ENCODE measurements at places on chromosomes 12 and 14. TPM values are rescaled to one million over a fixed set of nuclear protein-coding genes. Genes with fewer than 3 reads are reported as not detected.

MYO1A gene
- total RNA-seq, result 0.07 TPM

DNA sequence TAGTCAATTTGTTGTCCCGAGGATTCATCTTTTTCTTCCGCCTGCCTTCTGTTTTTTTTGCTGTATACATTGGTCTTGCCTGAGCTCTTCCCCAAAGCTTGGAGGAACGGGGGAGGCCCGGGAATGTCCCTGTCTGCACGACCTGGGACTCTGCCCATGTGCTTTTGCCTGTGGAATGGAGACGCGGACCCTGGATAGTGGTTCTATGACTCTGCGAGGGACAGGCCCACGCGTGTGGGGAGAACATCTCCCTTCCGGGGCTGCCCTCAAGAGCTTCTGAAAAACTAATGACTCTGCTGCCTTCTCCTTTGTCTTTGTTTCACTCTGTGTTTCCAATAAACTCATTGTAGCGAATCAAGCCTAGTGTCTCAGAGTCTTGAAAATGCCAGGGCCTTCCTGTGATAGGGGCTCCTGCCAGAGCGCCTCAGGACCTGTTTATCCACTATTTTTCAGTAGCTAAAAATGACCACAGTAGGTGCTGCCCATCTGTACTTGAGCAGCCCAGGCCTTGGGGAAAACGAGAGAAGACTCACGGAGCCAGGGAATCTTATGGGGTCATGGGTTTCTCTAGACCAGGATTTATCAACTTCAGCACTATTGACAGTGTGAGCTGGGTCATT lies 12.3 kb downstream of the KRT83 start:
- DNase-seq, result no peak

PPFIA2 gene
- total RNA-seq, result 0.80 TPM

GRCh38 chr12:48061938-48062719 lies 43.8 kb downstream of the SENP1 start:
- no peak for DNase-seq

ARF6 gene
- 121 TPM for total RNA-seq

STAC3 gene
- total RNA-seq, result not detected

MUCL1 gene
- total RNA-seq, result not detected

DNA sequence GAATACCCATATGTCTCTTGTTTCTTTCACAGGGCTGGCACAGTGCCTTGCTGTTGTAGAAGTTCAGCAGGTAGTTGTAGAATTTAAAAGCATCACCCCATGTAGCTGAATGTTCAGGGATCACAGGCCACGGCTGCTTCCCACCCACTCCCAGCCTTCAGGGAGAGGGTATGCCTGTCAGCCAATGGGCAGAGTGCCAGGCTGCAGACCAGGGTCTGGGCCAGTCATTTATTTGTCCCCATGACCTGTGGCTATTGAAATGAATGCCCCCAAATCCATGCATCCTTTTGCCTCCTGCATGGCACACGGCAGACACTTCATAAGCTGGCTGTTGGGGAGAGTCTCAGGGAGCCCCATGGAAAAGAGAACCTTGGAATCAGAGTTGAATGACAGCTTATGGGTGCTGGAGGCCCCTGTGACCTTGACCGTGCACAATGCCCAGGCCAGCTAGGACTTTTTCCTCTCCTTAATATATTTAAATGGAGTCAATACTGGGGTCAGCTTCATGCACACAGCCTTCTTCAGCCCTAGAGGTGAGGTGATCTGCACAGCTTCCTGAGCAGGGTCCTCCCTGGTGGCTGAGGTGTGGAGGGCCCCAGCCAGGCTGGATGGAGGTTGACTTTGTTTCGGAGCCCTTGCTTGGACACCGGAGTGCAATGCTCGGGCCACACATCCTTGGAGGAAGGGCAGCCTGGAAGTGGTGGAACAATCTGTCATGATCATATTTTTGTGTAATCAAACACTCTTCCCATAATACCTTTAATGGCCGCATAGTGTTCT lies 45.3 kb downstream of the PRMT8 start:
- no peak for DNase-seq

LRRC10 gene
- total RNA-seq, result not detected

GRCh38 chr12:42809226-42809625 lies 219.7 kb upstream of the PRICKLE1 start:
- no peak for DNase-seq

GRCh38 chr12:19382563-19382962 lies 56.7 kb upstream of the AEBP2 start:
- no peak for DNase-seq

GRCh38 chr12:14138495-14138894 lies 157.1 kb upstream of the GRIN2B start:
- no peak for DNase-seq

- DNase-seq, result no peak
These were observed at the start of gene NTS for GRCh38 chr12:85874031-85874461. Gene NTS, plus strand, starts transcription at chr12:85874295. Its CDS starts 109 bp downstream, at chr12:85874404.
